ENCODE measurements at places on chromosomes 7 and 10.

- DNase-seq: peak; percentile 81
These were observed 13.9 kb downstream of the BUD31 start for GRCh38 chr7:99422625-99423024.

- DNase-seq: no peak
These were observed 140.3 kb upstream of the FAM20C start for GRCh38 chr7:52100-52499.

- DNase-seq: no peak
These were observed 918 bp downstream of the CALHM2 start for GRCh38 chr10:103451091-103451813.

GRCh38 chr7:6248581-6248980 lies 23.8 kb downstream of the CYTH3 start:
- DNase-seq: no peak

- no peak for DNase-seq
These were observed 23.5 kb upstream of the KDM7A start for GRCh38 chr7:140200061-140200989.

DNA sequence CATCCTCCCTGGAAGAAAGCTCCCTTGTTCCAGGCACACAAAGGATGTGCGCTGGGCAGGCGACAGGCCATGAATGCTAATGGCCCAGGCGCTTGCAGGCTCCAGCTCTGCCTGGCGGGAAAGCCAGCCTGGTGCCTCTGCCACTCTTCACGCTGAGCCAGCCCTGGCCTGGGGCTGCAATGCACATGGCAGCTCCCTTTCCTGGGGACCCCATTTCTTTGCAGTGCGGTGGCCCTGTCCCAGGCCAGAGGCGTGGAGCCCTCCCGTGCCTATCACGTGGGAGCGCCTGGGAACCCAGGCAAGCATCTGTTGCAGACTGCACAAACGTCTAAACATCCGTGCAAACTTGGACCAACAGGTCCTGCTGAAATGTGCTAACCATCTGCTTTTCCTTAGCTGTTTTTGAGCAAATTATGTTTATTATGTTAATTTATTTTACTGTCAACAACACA lies 152.1 kb upstream of the LYZL2 start:
- DNase-seq: no peak

- DNase-seq: no peak
These were observed 35.3 kb downstream of the AMZ1 start for GRCh38 chr7:2723138-2723850.

- peak; percentile 55 for DNase-seq
These were observed 1.3 kb upstream of the NFKB2 start for GRCh38 chr10:102394079-102394800.

- DNase-seq: no peak
These were observed 110.4 kb downstream of the AASS start for GRCh38 chr7:122033641-122034040.

GRCh38 chr7:117717357-117717756 lies 155.9 kb downstream of the CTTNBP2 start:
- no peak for DNase-seq

GRCh38 chr7:39360766-39361165 lies 205.4 kb upstream of the YAE1 start:
- DNase-seq: no peak

DNA sequence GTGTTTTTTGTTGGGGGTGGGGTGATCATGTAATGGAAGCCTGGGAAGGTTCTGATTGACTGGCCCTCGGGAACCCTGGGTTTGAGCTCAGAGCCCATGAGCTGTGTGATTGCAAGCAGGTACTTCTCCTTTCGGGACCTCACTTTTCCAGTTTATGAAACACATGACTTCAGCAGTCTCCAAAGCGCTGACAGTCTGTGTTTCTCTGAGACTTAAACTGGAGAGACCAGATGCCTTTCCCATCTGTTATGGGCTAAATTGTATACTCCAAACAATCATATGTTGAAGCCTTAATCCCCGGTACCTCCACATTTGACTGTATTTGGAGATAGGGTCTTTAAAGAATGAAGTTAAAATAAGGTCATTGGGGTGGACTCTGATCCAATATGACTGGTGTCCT lies 493.6 kb downstream of the GALNT17 start:
- no peak for DNase-seq

GRCh38 chr7:44959433-44959951 lies 19.3 kb downstream of the MYO1G start:
- DNase-seq: no peak

GRCh38 chr7:119943942-119944600 lies 328.9 kb upstream of the KCND2 start:
- DNase-seq: no peak

DNA sequence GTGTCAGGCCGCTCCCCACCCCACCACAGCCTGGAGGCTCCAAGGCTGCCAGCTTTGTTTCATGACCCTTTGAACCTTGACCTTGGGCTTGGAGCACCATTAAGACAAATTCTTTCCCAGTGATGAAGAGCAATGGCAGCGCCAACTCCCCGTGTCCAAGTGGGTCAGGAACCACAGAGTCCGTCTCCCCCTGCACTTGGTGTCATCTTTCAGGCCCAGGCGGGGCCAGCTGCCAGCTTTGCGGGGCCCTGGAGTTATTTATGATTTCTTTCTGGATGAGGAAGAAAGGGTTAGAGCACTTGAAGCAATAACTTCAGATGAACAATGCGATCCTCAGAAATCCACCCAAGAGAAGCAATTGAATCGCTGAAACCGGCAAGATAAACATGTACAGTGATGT lies 110.8 kb downstream of the MYL10 start:
- DNase-seq: no peak

GRCh38 chr10:103193107-103193819 lies at the start of gene NT5C2:
NT5C2 (minus strand) TSS chr10:103193272; CDS start chr10:103174958, 18,314 bp downstream.
- DNase-seq: peak; percentile 39

- DNase-seq: peak; percentile 37
These were observed 53.9 kb downstream of the AP3M1 start for GRCh38 chr10:74096777-74097176.

GRCh38 chr10:102758240-102758932 lies 14.6 kb downstream of the WBP1L start:
- DNase-seq: no peak

- no peak for DNase-seq
These were observed 25.7 kb downstream of the MRPS33 start for GRCh38 chr7:140989068-140989467.

GRCh38 chr10:97333601-97334369 lies 744 bp downstream of the FRAT2 start:
- DNase-seq: no peak

Measured in NCI-H526 treated with DMSO at 0.1 percent for 48 hours (cell line).